Activated effector memory CD4-positive, alpha-beta T cell treated with Interleukin-2 at 50 U/mL for 16 hours (primary cell): ENCODE measurements at places on chromosomes 7 and 10.
A peak's percentile ranks its signal among the peaks of the same experiment; 100 is the strongest.

DNA sequence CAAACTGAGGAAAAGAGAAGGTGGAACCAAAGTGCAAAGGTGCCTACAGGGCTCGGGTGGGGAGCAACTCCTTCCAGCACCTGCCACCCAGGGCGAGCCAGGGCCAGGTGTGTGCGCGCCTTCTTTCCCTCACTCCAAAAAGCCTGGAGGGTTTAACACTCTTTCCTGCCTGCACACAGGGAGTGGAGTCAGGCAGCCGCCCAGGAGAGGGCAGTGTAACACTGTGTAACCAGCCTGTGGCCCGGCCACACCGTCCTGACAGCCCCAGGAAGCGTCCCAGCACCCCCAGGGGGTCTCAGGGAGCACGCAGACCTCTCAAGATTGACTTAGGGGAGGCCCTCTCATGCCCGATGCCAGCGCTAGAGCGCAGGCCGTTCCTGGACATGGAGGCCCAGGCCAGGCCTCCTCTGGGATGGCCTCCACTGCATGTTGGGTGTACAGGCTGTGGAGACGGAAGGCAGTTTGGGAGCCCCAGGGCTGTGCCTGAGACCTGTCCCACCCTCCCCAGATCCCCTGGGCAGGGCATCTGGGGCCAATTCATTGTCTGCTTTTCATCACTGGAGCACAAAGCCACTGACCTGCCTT lies 13.4 kb downstream of the BRI3 start:
- no peak for DNase-seq

- no peak for DNase-seq
Measured at GRCh38 chr10:33026422-33026821, 68.4 kb upstream of the ITGB1 start.

- no peak for DNase-seq
Measured at GRCh38 chr10:121157998-121158397, 306.8 kb downstream of the WDR11 start.

DNA sequence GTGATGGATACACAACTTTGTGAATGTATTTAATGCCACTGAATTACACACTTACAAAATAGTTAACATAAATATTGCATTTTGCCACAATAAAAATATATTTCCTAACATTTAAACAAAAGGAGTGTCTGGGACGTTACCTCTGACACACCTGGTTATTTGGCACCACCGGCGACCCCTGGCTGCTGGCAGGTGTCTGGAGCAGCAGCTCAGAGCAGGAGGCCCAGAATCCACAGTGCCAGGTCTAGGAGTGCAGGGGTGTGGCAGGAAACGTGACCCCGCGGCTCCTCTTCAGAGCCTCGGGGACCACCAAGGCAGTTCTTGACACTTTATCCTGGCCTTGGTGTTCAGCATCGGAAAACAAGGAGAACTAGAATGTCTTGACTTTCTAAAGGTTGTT lies 46.3 kb downstream of the MGMT start:
- DNase-seq: no peak

DNA sequence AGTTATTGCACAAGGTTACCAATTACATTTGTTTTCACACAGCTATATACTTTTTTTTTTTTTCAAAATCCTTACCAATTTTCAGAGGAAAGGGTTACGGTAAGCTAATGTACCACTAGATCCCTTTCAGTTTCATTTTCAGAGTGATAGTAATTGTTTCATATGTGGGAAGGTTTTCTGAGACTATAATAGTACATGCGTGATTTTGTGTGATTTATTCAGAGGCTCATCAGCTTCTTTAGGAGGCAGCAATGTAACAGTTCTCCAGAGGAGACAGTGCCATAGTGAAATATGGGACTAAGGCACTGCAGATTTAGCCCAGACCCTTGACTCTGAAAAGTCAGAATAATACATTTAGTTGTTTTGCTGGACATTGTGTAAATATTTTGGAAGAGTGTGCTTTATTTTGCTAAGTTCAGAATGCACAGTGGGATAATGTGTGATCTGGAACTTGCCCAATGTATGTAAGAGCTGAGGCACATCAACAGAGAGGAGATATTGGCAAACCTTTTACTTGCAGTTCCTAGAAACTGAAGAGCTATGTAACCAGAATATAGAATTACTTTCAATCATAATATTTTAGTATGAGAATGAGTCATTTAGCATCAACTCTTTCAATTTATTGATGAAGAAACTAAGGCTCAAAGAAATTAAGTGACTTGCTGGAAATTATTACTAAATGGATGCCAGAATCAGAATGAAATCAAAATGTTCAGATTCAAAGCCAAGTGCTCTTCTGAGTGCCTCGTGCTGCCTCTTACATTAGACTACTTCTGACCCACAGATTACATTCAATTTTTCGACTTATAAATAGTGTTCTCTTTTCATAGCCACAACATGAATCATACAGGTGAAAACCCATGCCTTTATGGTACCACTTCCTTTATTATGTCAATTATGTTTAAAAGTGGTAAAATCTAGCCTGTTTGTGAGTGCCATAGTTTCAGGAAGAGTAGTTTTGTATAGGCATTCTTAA lies 207.7 kb upstream of the TEX47 start:
- DNase-seq: no peak

- no peak for DNase-seq
Measured at GRCh38 chr7:155449008-155449868, 8.7 kb upstream of the EN2 start.

GRCh38 chr10:3932597-3933375 lies 147.8 kb upstream of the KLF6 start:
- no peak for DNase-seq

DNA sequence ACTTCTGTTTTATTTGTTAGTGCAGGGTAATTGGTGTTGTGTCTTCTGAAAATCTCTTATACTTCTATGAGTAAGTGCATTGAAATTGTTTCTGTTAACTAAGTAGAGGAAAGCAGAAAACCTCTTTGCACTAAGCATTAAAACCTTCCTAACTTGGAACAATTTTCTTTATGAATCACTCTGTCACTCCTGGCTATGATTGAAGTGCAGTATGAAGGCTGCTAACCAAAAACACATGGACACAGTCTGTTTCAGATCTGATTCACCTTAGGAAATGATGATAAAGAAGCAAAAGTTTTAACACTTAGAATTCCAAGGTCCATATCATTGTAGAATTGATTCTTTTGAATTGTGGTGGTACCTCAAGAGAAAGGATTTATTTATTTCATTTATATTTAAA lies 41.9 kb downstream of the MET start:
- no peak for DNase-seq

DNA sequence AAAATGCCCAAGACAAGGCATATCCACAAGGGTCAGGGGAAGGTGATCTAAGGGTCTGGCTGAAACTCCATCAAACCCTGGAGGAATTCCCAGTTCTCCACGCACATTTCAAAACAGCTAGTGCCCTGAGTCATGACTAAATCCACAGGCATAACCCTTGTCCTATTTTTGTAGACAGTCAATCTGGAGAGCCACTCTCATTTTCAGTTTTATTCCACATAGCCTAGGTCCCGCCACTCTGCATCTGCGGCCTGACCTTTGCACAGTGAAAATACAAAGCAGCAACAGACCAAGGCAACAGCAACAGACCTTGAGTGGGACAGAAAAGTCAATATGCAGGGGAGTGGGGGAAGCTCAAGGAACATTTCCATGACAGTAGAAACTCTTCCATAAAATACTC lies 201.4 kb upstream of the NPVF start:
- no peak for DNase-seq

DNA sequence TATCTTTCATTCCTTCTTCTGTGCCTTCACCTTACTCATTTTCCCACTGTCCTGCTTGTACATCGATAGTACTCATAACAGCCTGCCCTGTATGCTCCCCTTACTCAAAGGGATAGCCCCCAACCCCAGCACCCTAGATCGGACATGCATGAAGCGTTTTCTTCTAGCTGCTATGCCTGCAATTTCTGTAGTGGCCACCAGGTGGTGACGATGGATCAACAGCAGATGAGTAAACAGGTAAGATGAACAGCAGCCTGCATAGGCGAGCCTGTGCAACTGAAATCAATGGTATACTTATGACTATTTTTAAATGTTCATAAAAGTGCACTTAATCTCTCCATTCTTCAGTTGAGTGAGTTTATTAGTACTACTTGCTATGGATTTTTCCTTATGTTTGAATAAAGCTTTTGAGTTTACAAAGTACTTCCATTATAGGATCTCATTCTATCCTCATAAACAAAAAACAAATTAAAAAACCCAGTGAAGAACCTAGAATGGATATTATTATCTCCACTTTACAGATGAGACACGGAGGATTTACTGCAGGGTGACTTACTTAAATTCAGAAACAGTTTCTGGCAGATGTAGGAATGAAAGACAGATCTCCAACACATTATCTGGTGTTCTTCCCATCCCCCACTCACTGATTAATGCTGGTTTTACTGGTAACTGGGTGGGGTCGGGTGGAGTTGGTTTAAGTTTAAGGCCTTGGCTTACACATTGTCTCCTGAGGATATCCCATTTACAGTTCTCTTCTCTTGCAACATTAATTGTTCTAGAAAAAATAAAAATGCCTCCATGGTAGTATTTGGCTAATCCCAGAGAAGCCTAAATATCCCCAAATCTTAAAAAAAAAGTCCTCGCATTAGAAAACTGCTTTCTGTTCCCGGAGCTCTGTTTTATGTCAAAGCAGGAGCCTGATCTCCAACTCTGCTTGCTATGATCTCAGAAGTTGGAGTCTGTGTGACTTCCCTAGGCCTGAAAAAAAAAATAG lies 222.1 kb downstream of the GLI3 start:
- no peak for DNase-seq

DNA sequence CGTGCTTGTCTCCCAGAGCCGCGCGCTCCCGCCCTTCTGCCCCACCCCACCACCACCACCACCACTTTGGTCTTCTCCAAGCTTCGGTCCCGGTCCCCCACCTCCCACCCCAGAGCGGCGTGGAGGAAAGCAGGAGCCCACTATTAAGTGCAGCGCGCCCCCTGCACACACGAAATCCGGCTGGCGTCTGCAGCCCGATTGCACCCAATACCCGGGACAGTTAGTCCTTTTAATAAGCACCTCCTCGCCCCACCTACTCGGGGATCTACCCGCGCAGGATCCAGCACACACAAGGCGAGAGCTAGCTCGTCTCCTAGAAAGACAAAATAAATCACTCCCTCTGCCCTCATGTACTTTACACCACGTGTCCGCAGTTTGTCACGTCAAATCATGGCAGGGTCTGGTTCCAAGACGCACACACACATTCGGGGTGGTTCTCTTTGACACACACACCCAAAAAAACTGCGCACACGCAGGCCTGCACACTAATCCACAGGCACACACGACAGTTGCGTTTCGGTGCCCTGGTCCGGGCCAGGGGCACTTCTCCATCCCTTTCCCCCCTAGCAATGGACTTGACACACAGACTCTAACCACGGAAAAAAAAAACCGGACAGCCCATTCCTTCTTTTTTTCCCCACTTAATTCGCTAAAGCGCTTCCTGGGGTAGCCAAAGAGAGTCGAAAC lies 1.6 kb downstream of the SFMBT2 start:
- peak; percentile 33 for DNase-seq

GRCh38 chr7:108627476-108628051 lies 57.9 kb downstream of the DNAJB9 start:
- no peak for DNase-seq

GRCh38 chr10:25666276-25666675 lies 267.8 kb upstream of the MYO3A start:
- DNase-seq: no peak

DNA sequence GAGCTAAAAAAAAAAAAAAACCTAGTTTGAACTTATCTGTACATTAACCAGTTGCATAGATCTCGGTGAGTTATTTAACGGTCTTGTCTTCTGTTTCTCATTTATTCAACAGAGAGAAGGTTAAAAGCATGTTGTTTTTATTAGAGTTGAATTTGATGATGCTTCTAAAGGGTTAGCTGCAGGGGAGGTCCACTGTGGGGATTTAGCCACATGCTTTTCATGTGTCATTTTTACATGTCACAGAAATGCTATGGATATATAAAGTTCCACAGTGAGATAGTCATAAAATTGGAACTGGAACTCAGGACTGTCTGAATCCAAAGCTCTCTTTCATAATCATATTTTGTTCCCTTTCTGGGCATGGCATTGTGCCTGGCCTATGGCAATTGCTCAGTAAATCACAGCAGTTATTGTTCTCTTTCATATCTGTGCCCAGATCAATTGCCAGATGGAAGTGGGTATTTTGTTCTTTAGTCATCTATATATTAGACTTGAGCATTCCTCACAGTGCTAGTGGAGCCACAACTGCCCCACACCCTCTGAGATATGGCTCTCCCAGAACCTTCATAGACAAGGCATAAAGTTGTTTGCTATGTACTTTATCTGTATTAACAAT lies 578.8 kb downstream of the NRG3 start:
- DNase-seq: no peak

DNA sequence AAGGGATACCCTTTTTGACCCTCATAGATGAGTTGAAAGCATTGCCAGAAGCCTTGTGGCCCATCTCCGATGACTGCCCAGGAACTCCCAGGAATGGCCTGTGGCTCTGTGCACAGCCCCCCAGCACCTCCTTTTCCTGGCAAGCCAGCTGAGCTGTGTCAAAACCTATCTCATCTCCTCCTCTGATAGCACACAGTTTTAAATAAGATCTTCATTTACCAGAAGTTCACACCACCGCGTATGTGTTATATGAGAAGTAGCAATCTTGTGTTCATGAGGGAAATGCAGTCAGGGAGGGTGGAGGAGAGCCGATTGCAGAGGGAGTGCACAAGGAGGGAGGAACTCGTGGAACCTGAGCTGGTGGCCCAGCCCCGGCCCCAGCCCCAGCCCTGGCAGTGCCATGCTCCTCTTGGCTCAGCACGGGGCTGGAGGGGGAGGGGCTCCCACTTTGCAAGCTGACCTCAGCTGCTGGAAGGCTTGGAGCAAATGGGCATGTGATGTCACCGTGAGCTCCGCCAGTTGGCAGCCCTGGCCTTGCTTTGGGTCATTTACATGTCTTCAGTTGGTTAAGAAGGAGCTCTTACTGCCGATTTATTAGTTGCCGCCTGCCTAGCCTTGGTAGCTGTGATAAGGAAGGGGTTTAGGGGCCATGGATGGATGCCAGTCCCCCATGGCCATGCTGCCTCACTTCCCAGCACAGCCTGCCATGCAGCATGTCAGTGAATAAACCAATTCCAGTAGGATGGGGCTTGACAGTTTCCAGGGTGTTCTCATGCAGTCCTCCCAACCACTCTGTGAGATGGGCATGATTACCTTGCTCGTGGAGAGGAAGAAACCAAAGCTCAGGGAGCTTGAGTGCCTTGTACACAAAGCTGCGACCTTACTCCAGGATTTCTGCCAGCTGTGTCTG lies 20.0 kb downstream of the UNC5B start:
- no peak for DNase-seq
